Uterus (tissue), 4 donors: ENCODE measurements at places on chromosomes 12 and 14.

- DNase-seq: no peak
Measured at GRCh38 chr12:69258655-69259054, 19.3 kb downstream of the CPSF6 start.

DNA sequence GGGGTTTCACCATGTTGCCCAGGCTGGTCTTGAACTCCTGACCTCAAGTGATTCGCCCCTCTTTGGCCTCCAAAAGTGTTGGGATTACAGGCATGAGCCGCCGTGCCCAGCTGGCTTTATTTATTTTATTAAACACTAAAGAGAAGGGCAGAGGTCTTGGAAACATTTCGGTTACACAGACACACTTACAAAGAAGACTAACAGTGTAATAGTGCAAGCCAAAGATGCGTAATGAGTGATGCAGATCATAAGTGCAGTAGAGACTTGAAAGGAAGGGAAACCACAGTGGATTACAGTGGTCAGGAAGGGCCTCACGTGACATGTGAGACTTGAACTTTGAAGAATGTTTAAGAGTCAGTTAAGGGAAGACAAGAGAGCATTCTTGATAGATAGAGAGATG, 33.9 kb upstream of the CDK17 start:
- no peak for DNase-seq

DNA sequence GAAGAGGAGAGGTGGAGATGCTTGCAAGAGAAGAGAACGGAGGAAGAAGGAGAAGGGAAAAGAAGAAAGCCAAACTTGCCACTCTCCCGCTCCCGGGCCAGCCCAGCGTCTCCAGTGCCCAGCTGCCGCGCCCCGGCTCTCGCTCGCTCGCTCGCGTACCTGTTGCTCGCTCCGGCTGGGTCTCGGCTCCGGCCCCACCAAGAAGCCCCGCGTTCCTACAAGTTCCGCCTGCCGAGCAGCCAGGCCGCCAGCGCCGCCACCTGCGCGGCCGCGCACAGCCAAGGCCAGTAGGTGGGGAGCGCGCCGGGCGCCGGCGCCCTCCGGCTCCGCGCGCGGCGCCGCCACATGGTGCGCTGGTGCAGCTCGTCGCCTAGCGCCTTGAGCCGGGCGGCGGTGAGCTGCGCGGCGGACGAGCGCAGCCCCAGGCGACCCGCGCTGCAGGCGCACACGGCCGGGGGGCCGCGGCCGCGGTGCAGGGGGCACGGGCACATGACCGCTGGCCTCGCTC, 370 bp downstream of the HRK start:
- DNase-seq: no peak

GRCh38 chr12:77979597-77980250, 149.0 kb downstream of the NAV3 start:
- DNase-seq: no peak

GRCh38 chr14:71514941-71515919, 417.0 kb upstream of the RGS6 start:
- DNase-seq: no peak

DNA sequence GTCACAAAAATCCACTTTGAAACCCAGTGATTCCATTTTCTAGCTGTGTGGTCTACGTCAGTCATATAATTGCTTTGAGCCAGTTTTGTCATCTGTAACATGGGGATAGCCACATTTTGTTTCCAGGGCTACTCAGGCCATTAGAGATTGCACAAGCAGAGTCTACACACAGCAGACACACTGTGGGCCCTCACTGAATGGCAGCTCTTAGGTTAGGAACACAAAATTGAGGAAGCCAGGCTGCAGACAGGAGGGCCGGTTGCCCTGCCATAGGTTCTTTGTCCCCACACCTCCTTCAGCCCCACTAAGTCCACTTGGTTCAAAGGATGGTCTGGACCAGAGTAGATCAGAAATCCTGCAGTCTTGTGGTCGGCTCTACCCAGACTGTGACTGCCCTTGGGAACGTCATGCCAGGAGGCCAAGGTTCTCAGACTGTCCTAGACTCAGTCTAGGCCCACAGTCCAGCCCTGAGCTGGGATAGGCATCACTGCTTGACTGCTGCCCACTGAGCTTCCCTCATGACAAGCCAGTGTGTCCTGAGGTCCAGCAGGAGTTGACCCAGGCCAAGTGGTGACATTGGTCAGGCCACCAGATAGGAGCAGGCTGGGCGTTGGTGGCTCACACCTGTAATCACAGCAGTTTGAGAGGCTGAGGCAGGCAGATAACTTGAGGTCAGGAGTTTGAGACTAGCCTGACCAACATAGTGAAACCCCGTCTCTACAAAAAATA, 3.8 kb upstream of the MYH7 start:
- no peak for DNase-seq
